ENCODE measurements at places on chromosomes 4 and X.

DNA sequence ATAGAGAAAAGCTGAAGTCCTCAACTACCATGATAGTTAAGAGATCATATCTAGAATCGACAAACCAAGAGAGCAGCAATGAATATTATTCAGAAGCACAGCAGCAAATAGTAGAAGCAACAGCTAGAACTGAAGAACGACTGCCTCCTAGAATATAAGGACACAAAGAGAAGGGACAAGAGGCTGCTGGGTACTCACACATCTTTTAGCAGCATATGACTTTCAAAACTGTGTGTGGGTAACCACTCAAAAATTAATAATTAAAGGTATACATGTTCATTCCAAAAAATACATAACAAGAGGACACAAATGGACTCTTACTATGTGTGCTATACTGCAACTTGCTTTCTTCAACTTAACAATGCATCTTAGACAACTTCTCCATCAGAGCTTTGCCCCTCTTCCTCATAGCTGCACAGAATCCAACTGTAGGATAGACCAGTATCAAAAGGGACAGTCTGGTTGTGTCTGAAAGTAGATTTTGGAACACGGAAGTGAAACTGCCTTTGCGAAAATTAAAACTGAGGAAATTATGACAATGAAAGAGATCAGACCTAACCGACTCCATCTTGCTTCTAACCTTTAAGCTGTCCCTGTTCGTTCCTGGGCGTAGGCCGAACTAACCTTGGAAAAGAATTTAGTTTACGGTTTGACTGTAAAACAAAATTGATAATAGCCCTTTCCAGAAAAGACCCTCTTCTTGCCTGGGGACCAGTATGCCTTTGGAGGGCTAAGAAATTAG lies 125.7 kb downstream of the SH3KBP1 start:
- no peak for DNase-seq

GRCh38 chr4:126411047-126411446 lies 1096.3 kb downstream of the FAT4 start:
- no peak for DNase-seq

GRCh38 chrX:20438871-20439526 lies 172.3 kb upstream of the RPS6KA3 start:
- DNase-seq: no peak

GRCh38 chr4:4640692-4641091 lies 98.8 kb upstream of the STX18 start:
- no peak for DNase-seq

DNA sequence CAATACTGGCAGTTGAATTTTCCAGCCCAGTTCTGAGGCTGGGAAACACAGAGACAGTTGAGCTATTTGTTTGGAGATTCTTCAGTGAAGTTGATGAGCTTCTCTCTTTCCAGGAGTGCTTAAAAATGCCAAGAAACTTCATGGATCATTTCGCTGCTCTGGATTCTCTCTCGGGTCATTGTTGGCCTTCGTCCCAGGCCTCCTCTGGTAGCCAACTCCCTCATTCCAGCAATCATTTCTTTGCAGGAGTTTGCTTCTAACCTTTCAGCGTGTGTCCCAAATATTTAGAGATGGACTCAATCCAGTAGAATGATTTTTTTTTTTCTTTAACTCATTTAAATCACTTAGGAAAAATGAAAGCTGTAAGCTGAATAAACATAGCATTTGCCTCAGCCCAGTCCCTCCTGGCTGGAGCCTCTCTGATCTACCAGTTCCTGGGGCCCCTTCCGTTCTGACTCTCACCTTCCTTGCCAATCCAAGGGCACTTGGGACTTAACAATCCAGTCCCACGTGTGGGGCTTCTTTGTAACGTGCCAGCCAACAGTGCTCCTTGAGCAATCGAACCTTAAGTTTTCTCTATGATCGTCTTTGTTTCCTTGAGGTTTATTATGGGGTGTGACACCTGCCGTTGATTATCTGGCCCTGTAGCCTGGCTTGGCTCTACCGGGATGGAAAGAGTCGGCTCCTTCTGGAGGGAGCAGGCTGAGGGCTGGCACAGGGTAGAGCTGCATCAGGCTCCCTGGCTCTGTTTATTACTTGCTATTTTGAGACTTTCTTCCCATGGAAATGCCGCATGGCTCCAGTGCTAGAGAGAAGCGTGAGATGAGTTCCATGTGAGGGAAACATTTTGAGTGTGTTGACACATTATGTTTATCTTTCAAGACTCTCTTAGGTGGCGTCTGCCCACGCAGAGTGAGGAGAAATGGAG lies 80.4 kb upstream of the GPC4 start:
- DNase-seq: no peak

DNA sequence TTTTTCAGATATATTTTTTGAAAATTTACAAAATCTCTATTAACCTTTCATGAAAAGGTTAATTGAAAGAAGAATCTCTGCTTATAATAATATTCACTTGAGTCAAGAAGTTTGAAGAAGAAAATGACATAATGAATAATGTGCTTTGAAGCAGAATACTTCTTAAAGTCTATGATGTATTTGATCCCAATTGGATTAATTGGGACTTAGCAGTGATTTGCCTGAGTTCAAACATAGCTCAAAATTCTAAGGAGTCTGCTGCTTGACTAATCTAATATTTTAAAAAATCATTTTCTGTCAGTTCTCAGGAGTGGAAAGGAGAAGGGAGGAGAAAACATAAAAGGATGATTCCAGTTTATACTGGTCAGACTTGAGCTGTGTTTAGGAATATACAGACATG lies 1150.4 kb upstream of the INTU start:
- no peak for DNase-seq

DNA sequence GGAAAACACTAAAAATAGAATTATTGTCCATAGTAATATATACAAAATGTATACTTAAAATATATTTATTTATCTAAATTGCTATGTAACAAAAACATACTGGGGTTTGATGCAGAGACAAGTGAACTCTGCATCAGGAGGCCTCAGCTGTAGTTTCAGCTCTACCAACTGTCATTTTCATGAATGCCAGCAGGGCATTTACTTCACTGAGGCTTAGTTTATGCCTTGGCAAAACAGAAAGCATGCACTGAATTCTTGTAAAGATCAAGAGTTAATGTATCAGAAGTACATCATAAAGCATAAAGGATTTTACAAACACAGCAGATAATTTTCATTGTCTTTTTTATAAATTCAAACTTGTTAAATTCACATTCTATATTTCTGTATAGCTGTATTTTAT lies 577.0 kb downstream of the C4orf33 start:
- DNase-seq: no peak

All from stimulated activated CD8-positive, alpha-beta memory T cell treated with anti-CD3 and anti-CD28 coated beads, Interleukin-2, amount 100 ng/mL, for 48 hours (primary cell).